ENCODE measurements at places on chromosomes 4 and X.

GRCh38 chrX:140661643-140662042 is 47.9 kb upstream of the LINC00632 start:
- DNase-seq = no peak

GRCh38 chr4:7640136-7640535 is 205.4 kb upstream of the PSAPL1 start:
- DNase-seq = no peak

GRCh38 chr4:112234952-112235609 is 3.5 kb downstream of the AP1AR start:
- DNase-seq = peak; percentile 20

DNA sequence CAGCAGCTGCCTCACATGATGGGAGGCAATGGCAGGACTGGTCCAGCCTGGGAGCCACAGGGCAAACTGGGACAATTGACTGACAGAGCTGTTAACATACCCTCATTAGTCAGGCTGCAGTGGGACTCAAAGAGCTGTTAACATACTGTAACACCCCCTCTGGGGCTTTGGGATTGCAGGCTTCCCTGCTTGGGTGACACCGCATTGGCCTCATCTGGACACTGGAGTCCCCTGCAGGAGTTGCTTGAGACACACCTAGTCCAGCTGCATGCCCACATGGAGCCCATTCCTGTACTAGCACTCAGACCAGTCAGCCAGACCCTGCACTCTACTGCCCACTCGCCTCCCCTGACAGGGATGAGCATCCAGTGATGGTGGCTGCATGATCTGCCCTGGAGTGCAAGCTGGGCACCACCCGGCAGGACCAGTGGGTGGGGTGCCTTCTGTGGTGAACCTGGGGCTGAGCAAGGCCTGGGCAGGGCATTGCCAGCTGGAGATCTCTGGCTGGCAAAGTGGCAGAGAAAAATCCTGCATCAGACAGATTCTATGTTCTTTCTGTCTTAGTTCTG is 138.8 kb downstream of the DTHD1 start:
- no peak for DNase-seq

DNA sequence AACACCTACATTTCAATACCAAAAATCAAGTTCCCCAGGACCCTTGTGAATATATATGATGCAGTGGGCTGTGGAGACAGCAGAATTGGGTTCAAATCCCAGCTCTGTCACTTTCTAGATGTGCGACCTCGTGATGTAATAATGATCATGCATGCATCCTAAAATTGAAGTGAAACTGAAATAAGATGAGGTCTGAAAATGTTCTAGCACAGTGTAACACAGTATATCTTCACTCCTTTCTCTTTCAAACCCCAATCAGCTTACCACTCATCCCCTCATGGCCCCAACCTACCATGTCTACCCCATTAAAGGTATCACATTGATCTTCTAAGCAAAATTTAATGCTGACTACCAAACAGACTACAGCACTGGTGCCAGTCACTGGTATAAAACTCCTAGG is 69.9 kb upstream of the BRS3 start:
- DNase-seq = no peak

DNA sequence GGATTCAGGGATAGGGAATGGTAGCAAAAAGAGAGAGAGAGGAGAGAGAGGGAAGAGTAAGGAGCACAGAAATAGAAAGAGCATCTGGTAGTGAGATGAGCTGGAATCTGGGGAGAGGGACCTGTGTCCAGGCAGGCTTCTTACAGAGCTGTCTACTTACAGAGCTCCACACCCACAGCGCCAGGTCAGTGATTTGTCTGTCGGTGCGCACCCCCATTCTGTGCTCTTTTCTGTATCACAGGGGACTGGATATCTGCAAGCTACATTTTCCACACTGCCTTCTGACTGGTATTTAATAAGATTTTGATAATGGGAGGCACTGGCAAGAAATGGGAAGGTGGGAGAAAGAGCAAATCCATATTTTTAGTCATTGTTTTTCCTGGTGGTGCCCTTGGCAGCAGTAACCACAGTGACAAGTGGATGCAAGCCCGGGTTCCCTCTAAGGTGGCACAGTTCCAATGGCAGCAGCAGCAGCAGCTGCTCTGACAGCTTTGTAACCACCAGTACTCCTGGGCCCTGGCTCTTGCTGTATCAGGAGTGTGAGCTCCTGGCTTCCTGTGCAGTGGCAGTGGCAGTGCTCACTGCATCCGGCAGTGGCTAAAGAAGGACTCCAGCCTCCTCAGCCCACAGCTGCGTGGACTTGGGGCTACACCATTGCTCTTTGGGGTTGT is 300.5 kb downstream of the TRIML1 start:
- no peak for DNase-seq

- peak; percentile 36 for DNase-seq
Measured at GRCh38 chrX:65668377-65669310, 1.2 kb downstream of the MSN start.

DNA sequence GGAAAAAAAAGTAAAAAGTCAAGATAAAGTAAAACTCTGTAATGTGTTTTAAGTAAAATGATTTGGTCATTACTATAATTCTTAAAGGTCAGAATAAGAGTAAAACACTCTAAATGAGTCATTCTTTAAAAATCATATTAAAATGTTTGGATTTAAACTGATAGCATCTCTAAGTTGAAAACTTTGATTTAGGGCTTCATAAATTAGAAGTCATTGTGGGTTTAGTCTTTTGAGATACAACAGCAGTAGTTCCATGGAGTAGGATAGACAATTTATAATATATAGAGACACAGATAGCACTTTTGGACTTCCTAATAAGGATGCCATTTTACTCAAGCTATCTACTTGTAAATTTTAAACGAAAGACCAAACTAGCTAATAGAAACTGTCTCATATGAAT is 77.1 kb upstream of the PABPC4L start:
- DNase-seq = no peak

GRCh38 chr4:95580226-95580625 is 31.5 kb upstream of the UNC5C start:
- DNase-seq = no peak

GRCh38 chr4:39048311-39048710 is 13.7 kb upstream of the KLHL5 start:
- no peak for DNase-seq

GRCh38 chr4:61428950-61429349 is 228.8 kb downstream of the ADGRL3 start:
- DNase-seq = no peak

GRCh38 chrX:153968754-153969124 is 2.9 kb downstream of the HCFC1 start:
- no peak for DNase-seq

DNA sequence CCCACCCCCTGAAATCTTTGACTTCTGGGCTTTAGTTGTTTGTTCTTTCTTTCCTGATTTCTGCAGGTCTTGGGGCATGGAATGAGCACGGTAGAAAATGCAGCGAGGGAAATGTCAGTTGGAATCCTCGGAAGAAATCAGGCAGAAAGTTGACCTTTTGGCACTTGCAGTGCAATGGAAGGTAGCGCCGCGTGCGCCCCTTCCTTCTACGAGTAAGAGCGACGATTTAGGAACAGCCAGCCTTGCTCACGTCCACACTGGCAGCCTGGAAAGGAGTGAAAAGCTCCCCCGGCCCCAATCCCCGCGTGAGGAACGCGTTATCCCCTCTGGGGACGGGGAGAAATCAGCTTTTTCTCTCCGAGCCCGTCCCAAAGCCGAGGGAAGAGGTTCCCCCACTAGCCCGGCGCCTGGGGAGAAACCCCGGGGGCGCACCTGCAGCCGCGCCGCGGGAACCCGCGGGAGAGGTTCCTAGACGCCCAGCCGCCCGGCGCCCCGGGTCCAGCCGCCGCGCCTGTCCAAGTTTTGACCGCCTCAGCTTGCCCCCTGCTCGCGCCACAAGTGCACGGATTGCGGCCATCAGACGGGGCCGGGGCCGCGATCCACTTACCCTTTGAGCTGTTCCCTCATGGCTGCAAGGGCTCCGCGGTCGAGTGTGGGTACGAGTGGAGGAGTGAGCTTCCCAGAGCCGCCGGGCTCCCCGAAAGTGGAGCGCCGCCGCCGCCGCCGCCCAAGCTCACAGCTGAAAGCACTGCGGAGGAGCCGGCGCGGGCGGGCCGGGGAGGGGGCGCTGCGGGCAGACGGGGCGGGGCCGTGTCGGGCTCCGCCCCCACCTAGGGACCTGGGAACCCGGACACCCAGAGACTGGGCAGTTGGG is 194.6 kb upstream of the FTHL17 start:
- DNase-seq = no peak

DNA sequence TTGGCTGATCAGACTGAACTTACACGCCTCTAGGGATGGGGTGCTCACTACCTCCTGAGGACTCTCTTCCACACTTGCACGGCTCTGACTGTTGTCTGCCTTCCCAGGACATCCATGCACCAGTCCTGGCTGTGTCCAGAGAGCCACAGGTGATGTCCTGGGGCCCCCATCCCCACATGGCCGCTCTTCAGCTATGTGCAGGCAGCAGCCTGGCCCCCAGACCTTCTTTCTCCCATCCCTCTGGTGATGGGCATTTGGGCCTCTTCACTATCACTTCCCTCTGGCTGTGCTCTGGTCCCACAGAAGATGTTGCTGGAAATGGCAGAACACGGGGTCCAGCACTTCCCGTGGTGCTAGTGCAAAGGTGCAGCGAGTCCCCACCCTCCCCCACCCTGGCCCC is 40.9 kb upstream of the HMX1 start:
- no peak for DNase-seq

DNA sequence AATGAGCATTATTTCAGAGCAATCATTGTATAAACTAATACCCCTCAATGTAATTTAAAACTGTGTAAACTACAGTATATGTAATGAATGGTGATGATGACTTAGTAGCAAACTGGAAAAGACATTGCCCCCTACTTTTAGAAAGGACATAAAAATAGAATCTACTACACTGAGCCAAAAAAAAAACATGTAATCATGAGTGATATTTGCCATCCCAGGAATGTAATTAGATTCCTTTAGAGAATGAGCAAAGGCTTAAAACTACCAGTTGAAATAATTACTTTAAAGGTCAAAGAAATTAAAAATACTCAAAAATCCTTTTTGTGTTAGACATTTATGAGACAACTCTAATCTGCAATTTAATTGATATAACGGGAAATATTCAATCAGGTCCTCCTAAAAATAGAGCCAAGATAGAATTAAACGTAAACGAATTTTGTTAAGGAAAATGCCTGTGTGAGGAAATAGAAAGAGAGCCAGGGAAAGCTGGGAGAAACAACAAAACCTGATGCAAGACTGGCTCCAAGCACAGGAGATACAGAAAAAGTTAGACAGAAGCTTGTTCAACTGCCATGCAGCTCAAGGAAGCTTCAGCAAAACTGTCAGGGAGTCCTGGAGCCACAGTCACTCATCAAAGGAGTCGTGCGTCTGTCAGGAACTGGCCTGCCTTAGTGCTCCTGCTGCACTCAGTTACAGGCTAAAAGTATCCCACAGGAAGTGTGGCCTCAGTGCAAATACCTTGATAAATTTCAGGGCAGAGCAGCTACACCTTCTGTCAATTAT is 655.7 kb upstream of the INTU start:
- no peak for DNase-seq

DNA sequence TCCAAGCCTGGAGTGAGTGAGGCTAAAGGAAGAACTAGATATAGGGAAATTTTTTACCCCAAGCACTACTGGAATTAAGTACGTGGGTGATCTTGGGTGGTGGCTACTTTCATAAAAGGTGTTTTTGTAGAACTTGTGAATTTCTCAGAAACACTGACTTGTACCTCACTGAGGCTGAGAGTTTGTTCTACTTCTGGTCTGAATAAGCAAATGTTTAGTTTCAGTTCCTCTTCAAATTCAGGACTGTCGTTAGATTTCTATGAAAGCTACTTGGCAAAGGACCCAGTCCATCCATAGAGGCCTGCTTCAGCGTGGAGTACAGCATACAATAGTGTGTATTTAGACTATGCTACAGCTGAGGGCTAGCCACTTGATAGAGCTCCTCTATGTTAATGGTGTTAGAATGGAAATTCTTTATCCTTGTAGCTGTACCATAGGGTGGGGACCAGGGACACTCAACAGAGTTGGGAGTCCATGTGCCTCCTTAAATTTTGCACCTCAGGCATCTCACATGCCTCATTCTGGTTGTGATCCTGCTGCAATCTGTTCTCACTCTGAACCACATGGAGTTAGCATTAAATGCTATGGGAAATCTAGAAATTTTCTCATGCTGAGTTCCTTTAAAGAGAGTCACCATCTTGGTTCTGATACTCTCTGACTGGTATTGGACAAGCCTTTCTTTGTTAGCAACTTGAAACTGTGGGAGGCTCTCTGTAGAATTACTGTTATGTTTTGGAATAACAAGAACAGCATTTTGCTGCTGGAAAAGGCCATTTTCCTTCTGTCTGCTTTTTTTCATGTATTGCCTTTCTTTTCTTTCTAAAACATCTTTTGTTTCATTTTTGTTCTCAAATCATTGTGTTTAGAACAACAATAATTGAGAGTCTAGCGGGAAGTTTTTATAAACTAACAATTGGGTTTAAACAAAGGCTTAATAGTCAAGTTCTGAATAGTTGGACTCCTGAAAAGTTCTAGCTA is 86.8 kb downstream of the PDGFRA start:
- DNase-seq = no peak

DNA sequence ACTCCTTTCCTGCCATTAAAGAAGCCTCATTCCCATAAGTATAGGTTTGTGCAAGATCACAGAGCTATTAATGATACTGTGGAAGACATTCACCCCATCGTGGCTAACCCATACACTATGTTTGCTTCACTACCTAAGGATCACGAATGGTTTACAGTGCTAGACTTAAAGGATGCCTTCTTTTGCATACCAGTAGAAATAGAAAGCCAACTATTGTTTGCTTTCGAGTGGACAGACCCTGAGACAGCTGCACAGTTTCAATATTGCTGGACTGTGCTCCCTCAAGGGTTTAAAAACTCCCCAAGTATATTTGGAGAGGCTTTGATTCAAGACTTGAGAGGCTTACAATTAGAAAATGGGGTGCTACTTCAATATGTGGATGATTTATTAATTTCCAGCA is 16.0 kb upstream of the PAPSS1 start:
- no peak for DNase-seq

- DNase-seq = no peak
Measured at GRCh38 chr4:2485956-2486355, 17.1 kb downstream of the RNF4 start.

DNA sequence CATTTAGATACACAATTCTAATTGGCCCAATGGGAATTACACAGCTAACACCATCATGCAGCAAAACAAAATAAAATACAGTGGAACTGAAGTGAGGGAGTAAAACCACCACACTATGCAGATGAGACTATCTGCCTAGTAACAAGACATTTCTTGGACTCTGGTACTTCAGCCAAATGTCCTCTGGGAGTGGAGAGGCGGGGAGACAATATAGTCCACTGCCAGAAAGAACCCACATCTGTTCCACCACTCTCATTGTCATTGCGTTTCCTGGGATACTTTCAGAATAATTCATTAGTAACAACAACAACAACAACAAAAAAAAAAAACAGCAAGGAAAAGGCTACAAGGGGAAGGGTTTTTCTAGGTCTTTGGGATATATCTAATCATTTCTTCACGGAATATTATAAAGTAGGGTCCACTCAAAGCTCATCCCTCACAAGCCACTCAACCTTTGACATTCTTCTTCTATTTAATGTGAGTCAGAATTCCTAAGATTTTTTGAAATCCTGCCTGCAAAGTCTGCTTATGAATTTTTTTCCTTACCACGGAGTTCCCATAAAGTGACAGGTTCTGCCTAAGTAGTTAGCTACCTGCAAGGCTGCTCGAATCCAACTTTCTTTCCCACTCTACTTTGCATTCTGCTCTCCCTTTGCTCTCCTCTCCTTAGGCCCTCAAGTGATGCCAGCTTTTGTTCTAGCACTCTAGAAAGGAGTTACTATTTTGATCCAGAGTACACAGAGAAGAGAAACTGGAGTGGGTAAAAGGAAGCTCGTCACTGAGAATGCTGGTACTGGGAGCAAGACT is 254.6 kb downstream of the CHIC1 start:
- DNase-seq = no peak

GRCh38 chrX:104929324-104929723 is 291.2 kb downstream of the TEX13A start:
- DNase-seq = no peak
